Stimulated activated CD4-positive, alpha-beta T cell treated with anti-CD3 and anti-CD28 coated beads, Interleukin-4, amount 100 ng/mL, for 48 hours (primary cell): ENCODE measurements at places on chromosomes 1 and 21.

DNA sequence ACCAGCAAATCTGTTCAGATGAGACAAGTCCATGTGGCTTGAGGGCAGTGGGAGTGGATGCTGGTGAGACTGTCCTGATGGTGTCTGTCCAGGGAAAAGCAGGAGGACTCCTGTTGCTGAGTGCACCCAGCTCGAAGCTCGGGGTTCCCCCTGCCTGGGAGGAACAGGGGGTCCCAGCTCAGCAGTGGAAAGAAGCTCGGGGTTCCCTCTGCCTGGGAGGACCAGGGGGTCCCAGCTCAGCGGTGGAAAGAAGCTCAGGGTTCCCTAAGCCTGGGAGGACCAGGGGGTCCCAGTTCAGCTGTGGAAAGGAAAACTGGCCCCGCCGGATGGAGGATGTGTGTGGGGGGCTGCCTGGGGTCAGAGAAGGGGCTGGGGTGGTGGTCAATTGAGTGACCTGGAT, 39.1 kb downstream of the CRYAA start:
- no peak for DNase-seq

- DNase-seq, result no peak
Observed at GRCh38 chr1:11703357-11704193, 12.1 kb downstream of the DRAXIN start.

- no peak for DNase-seq
Observed at GRCh38 chr1:29210278-29211085, 20.3 kb downstream of the MECR start.

DNA sequence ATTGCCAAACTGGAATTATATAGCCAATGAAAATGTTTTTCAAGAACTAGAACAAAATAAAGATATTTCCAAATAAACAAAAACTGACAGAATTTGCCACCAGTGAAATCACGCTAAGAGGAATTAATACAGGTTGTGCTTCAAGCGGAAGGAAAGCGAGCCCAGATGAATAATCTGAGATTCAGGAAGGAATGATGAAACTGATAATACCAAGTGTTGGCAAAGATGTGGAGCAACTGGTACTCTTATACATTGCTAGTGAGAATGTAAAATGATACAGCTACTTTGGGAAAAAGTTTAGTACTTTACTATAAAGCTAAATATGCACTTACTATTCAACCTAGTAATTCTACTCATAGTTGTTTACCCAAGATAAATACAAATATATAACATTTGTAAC, 30.8 kb upstream of the GUCA2B start:
- DNase-seq, result no peak

DNA sequence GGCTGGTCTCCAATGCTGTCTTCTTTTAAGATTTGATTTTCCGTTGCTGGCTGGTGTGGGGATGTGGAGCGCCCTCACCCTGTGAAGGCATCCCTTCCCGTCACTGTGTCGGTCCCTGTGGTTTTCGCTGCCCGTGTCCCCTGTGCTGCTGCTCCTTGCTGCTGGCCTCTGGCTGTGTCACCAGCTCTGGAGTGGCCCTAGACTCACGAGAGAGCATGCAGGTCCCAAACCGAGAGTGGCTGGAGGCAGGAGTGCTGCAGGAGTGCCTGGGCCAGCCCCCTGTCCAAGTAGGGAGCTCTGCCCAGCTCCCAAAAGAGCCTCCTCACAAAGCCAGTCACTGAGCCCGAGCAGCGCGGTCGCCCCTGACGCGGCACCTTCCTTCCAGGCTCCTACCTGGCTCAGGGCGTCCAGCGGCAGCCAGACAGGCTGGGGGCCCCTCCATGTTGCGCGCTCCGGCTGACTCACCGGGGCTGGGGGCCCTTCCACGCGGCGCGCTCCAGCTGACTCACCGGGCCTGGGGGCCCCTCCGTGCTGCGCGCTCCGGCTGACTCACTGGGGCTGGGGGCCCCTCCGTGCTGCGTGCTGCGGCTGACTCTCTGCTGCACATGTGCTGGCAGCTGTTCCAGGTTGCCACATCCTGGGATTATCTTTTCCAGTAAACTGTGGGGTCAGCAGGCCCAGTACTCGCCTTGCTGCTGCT, 106.7 kb upstream of the COL6A1 start:
- DNase-seq, result no peak

- DNase-seq, result no peak
Observed at GRCh38 chr1:65724151-65724550, 68.5 kb upstream of the PDE4B start.

DNA sequence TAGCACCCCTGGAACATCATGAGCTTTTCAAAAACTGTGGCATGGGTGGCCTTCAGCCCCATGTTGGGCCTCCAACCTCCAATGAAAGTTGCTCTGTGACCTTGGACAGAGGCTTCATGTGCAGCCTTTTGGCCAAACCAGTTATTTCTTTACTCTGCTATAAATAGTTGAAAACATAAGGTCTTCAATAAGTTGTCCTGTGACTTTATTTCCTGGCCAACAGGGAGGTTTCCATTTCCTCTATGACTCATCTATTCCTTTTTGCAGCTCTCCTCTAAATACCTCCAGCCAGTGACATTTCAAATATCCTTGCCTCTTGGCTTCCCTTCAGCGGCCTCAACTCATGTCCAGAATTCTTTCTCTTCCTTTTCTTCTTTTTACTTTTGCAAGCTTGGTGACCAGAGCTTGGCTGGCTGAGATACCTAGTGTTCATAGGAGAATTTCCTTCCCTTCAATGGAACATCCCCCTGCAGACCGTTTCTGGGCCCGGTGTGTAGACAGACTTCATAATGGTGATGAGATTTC, 22.7 kb upstream of the TRIM67 start:
- DNase-seq, result no peak

GRCh38 chr1:18883636-18884418, 18.5 kb downstream of the ALDH4A1 start:
- peak; percentile 67 for DNase-seq

- no peak for DNase-seq
Observed at GRCh38 chr1:163540727-163541126, 219.0 kb downstream of the NUF2 start.

GRCh38 chr1:168116327-168116799, 20.4 kb downstream of the GPR161 start:
- no peak for DNase-seq

DNA sequence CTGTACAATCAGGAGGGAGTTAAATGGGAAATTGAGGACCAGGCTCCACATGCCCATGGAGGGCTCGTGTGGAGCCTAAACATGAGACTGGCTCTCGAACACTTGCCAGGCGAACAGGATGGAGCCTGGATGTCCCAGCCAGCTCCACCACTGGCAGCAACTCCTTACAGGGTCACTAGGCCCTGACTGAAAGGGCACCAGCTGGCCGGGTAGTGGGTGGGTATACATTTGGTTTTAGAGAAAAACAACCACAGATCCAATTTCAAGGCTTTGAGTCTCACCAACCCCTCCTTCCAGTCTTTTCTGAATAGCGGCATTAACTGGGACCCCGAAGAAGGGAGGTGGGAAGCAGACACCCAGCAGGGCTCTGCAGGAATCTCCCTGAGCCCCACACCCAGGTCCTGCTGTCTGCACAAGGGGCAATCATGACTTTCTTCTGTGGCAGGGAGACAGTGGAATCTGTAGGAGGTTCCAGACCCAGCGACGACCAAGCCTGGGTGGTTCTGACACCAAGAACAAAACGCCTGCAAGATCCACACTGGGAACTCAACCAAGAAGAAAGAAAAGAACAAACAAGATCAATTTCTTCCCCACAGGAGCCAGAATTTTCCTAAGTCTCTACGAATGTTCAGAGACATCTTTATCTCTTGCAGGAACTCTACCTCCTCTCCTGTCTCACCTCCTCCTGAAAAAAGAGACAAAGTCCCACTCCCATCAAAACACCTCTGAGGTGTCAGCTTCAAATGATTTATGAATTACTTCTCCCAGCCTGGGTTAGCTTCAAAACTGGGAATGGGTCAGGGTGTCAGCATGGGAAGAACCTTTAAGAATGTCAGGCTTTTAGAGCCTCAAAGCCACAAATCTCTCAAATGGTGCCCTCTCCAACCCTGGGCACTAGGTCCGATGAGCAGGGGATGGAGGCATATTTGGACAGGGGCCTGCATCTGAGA, 26.5 kb upstream of the SRP9 start:
- no peak for DNase-seq

- DNase-seq, result no peak
Observed at GRCh38 chr1:47871799-47872353, 125.3 kb downstream of the TRABD2B start.

GRCh38 chr1:97053268-97053667, 331.7 kb downstream of the PTBP2 start:
- no peak for DNase-seq

- no peak for DNase-seq
Observed at GRCh38 chr1:46081619-46082018, 50.8 kb downstream of the PIK3R3 start.

- no peak for DNase-seq
Observed at GRCh38 chr1:159429074-159429861, 2.7 kb upstream of the OR10J4 start.

GRCh38 chr1:203323587-203323986, 18.3 kb downstream of the BTG2 start:
- DNase-seq, result no peak

DNA sequence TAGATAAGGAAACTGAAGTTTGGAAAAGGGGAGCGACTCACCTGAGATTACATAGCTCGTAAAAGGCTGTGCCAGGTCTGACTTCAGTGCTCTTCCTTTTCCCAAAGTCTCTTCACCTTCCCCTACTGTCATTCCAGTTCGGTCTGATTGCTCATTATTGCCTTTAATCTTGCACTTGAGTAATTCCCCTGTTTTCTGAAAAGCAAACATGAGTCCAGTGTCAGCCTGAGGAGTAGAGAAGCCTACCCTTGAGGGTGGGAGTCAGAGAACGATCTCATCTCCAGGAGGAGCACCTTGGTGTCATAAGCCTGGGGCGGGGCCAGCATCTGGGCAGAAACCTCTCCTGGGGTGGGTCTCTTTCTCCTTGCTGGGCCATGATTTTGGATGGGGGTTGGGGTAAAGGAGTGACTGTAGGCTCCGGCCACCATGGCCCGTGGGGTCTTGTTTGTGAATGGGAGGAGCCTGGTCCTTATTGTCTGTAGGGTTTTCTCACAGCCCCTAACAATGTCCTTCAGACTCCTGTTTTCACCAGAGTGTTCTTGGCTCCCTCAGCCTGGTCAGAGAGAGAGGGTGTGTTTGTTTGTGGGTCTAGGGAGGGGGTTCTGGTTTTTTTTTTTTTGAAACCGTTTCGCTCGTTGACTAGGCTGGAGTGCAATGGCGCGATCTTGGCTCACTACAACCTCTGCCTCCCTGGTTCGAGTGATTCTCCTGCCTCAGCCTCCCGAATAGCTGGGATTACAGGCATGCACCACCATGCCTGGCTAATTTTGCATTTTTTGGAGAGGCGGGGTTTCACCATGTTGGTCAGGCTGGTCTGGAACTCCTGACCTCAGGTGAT, 6.0 kb downstream of the VANGL2 start:
- no peak for DNase-seq

- DNase-seq, result no peak
Observed at GRCh38 chr1:230208619-230209261, 141.7 kb downstream of the GALNT2 start.

GRCh38 chr1:234295068-234295467, 78.2 kb upstream of the COA6 start:
- DNase-seq, result no peak

- DNase-seq, result no peak
Observed at GRCh38 chr1:2014741-2015735, 4.1 kb upstream of the GABRD start.

DNA sequence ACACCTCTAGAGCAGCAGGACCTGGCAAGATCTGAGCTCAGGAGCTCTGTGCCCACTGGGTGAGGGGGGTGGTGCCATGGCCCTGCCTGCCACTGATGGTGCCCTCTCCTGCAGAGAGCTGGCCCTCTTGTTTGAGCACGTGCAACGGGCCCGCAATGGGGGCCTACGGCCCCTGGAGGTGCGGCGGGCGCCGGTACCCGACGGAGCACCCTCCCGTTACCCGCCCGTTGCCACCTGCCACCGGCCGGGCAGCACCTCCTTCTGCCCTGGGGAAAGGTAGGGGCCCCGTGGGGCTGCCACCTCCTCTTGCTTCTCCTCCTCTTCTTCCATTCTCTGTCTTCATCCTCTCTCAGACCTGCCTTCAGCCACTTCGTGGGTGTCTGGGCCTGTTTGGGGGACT, 38.2 kb downstream of the CITED4 start:
- DNase-seq, result no peak

GRCh38 chr1:157971769-157972168, 21.7 kb upstream of the KIRREL1 start:
- no peak for DNase-seq

DNA sequence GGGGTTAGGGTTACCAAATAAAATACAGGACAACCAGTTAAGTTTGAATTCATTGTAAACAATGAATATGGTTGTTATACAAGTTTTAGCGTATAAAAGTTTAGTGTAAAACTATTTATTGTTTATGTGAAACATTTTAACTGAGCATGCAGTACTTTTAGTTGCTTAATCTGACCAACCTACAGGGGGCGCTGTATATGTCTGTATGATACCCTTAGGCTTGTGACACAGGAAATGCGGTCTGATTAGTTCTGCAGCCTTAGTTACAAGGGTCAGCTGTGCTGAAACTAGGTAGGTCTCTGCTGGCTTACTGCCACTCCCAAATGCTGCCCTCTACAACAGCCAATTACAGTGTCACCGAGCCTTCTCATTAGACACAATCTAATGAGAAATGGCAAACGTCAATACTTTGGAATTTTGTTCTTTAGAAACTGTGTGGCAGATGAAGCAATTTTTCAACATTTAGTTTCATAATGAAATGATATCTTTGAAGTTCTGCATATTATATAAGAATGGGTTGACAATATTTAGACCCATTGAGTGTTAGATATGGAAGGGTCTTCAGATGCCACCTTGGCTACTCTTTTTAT, 56.2 kb downstream of the NTNG1 start:
- peak; percentile 3 for DNase-seq

- DNase-seq, result no peak
Observed at GRCh38 chr1:58814251-58815068, 30.6 kb upstream of the JUN start.

GRCh38 chr1:28421744-28422143, 52.2 kb downstream of the PHACTR4 start:
- DNase-seq, result no peak

DNA sequence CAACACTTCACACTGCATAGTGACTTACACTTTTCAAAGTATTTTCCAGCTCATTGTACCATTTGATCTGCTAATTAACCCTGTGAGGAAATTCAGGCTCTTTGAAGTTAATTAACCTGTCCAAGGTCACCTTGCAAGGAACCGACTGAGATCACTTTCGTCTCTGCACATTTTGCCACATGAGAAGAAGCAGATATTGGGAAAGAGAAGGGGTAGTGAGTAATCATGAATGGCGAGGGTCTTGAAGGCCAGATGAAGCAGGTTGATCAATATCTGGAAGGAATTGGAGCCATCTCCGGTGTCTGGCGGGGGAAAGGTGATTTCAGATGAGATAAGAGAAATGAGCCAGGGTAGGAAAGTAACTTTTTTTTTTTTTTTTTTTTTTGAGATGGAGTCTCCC, 3.4 kb downstream of the APOA2 start:
- DNase-seq, result no peak

GRCh38 chr1:84916897-84917296, 23.9 kb upstream of the LPAR3 start:
- DNase-seq, result no peak
